ENCODE measurements at places on chromosomes 5 and 9. TPM values are rescaled to one million over a fixed set of nuclear protein-coding genes. Genes with fewer than 3 reads are reported as not detected.

CCL27 gene
- total RNA-seq, result not detected

SLC27A6 gene
- not detected for total RNA-seq

OR13C9 gene
- not detected for total RNA-seq

C9orf50 gene
- total RNA-seq, result not detected

GFPT2 gene
- total RNA-seq, result 0.98 TPM

CTSV gene
- total RNA-seq, result 0.67 TPM

EQTN gene
- total RNA-seq, result not detected

SLC31A2 gene
- 6.6 TPM for total RNA-seq

RETREG1 gene
- not detected for total RNA-seq

MARCHF3 gene
- total RNA-seq, result 75.8 TPM

AGTPBP1 gene
- total RNA-seq, result 19.6 TPM

EIF4E1B gene
- not detected for total RNA-seq

CCDC171 gene
- 1.1 TPM for total RNA-seq

OTP gene
- total RNA-seq, result not detected
